ENCODE measurements at places on chromosomes 3 and 15. TPM values are rescaled to one million over a fixed set of nuclear protein-coding genes. Genes with fewer than 3 reads are reported as not detected.

GRCh38 chr15:84400820-84401219 lies 165.2 kb downstream of the GOLGA6L4 start:
- DNase-seq: peak; percentile 51

GRCh38 chr15:63244399-63244798 lies 33.0 kb upstream of the APH1B start:
- DNase-seq: no peak

The POMGNT2 gene
- 23.1 TPM for total RNA-seq

The SLC22A14 gene
- not detected for total RNA-seq

DNA sequence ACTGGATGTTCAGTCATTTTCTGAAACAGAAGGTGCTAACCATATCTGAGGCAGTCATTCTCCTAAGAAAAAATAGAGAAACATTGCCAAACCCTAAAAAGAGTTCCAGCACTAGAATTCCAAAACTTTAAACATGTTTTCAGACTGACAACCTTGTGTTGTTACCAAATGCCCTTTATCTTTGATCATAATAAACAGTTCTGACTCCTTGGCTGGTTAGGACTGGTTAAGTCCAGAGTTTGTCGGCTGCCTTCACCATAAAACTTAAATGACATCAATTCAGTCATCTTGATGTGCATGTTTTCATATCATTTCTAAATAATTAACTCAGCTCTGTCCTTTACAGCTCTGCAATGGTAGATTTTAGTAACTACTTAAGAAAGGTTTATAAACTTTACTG lies 68.0 kb downstream of the COL8A1 start:
- DNase-seq: no peak

DNA sequence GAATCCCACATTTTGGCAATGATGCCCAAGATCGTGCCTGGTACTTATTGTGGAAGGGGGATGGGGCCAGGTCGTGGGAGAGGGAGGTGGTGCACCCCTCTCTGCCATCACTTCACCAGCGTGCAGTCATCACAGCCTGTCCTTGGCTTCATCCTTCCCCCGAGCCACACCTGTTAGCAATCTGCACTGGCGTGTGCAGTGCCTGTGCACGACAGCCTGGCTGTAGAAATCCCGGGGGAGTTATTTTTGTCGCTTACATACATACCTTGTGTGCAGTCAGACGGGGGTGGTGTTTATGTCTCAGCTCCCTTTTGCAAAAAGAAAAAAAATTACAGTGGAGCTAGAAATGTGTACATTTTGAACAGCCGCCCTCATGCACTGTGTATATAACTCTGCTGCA lies 216.0 kb downstream of the TLE3 start:
- DNase-seq: no peak

GRCh38 chr3:33201195-33201594 lies 17.4 kb downstream of the SUSD5 start:
- no peak for DNase-seq

DNA sequence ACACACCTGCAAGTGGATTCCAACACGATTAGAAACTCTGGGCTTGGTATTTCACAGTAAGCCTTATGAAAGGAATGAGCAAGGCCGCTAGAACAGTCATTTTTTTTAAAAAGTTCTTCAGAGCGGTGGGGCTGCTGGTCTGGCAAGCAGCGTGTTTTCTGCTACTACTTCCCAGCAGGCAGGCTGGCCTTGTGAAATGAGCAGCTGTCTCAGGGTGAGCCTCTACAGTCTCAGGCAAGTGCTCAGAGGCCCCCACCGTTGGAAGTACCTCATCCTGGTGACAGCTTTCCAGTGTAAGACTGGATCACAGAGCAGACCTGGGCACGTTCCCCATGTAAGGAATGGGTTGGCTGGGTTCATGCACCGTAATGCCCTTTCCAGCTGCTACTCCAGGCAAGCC lies 119.2 kb downstream of the LRIG1 start:
- DNase-seq: no peak

GRCh38 chr15:39747326-39747725 lies 35.3 kb downstream of the FSIP1 start:
- no peak for DNase-seq

The MGLL gene
- total RNA-seq: 216 TPM

The GPR62 gene
- total RNA-seq: not detected

- DNase-seq: no peak
Observed at GRCh38 chr3:192033246-192033645, 572.3 kb downstream of the PYDC2 start.

- DNase-seq: no peak
Observed at GRCh38 chr15:45276831-45277230, 24.8 kb downstream of the SLC28A2 start.

DNA sequence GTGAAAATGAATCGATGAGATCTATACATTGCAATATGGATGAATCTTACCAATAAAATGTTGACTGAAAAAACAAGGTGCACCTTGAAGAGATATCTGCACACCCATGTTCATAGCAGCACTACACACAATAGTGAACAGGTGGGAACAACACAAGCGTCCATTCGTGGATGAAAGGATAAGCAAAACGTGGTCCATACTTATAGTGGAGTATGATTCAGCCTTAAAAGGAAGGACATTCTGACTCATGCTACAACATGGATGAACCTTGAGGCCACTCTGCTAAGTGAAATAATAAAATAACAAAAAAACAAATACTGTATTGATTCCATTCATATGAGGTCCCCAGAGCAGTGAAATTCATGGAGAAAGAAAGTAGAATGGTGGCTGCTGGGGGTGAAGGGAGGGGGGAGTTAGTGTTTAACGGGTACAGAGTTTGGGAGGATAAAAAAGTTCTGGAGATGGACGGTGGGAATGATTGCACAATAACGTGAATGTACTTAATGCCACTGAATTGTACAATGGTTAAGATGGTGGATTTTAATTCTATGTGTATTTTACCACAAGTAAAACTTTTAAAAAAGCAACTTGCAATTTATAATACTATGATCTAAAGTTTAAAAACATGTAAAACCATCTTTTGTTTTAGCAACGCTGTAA lies 35.6 kb downstream of the IQSEC1 start:
- DNase-seq: no peak

DNA sequence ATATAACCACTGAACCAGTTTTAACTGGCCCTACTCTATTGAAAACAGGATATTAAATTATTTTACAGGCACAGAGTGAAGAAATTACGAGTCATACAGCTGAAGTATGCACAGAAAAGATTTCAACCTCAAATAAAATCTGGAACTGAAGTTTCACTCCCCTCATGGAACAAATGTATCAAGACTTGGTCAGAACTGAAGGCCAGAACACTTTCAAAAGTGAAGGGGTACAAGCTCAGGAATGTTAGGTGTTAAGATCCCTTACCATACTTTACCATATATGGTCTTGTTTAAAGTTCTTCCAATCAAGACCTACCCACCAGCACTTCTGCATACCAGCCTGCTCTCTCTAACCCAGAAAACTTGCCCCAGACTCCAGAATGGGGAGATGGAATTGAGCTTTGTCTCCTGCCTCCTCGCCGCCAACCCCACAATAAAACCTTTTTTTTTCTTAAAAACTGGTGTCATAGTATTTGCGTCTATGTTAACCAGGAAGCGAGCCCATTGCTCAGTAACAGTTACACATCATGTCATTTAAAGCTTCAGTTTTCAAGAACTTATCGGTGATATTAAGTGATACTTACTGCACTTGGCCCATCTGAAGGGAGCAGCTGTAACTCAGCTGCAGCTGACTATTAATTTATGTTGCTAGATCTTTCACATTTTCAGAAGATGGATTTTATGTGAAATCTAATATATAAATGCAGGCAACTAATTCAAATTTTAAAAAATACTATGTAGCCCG lies 59.9 kb downstream of the OXSM start:
- no peak for DNase-seq

- no peak for DNase-seq
Observed at GRCh38 chr3:155404486-155404885, 111.0 kb upstream of the STRIT1 start.

The TWF2 gene
- total RNA-seq: 40.0 TPM

GRCh38 chr3:78139166-78139565 lies 1099.3 kb downstream of the ROBO2 start:
- no peak for DNase-seq

The MYZAP gene
- total RNA-seq: 8.4 TPM

DNA sequence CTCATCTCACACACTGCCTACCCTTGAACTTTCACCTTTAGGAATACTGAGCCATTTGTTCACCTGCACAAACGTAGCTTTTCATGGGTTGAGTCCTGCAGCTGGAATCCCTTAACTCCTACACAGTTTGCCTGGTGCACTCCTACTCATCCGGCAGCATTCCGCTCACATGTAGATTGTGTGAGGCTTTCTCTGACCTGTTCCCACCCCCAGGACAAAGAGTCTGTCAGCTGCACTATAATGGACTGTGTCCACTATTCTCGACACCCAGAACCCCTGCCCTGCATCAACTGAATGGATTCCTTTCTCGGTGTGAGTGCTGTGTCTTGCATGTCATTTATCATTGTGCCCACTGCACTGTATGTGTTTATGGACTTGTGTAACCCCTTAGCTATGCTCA lies 54.9 kb downstream of the EPHB3 start:
- no peak for DNase-seq

DNA sequence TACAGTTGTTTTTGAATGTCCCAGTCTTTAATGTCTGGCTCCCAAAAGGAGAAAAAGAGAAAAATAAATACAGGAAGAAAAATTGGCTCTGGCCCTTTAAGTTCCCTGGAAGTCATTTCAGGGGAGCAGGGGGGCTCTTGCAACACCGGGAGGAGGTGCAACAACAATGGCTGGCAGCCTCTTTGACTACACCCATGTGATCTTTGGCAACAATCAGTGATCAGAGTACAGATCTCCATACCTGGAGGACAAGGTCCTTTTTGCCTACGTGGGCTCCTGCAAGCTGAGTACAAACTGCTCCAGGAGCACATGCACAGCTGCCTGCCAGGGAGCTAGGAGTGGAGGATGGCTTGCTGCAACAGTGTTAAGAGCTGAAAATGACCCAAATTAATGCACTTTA lies 63.9 kb downstream of the GLCE start:
- DNase-seq: no peak

The OIP5 gene
- total RNA-seq: not detected

The METTL6 gene
- 11.1 TPM for total RNA-seq
